ENCODE measurements at places on chromosomes 3 and 15. TPM values are rescaled to one million over a fixed set of nuclear protein-coding genes. Genes with fewer than 3 reads are reported as not detected.

DNA sequence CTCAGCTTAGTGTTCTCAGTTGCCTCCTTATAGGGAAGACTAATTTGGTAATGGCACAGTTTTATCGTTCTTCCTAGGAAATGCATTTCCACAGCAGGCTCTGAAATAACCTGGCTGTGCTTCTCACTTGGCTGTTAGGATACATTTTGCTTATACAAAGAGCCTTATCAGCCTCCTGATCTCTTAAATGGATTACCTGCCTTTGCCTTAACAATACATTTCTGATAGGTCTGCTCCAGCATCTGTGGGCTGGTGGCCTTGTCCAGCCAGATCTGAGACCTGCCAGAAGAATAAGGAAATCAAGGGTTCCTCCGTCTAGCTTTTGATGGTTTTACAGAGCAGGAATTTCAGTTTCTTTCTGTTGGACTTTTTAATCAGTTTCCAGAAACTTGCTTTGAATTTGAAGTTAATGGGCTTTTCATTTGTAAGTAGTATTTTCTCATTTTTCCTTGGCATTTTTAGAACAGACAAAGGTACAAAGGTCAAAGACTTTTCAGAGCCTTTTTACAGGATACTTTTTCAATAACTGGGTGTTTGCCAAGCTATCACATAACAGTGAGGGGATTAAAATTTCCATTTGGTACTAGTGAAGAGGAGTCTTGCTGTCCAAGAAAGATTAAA lies 116.3 kb downstream of the AKAP13 start:
- no peak overlapping the region for H3K4me3 ChIP-seq
- peaks cover 57% of the 10 kb centered on the region for H3K4me1 ChIP-seq
- no peaks in the 10 kb centered on the region for H3K27me3 ChIP-seq
- peak overlapping the region; percentile 50 for H3K27ac ChIP-seq
- no peaks in the 10 kb centered on the region for H3K36me3 ChIP-seq

DNA sequence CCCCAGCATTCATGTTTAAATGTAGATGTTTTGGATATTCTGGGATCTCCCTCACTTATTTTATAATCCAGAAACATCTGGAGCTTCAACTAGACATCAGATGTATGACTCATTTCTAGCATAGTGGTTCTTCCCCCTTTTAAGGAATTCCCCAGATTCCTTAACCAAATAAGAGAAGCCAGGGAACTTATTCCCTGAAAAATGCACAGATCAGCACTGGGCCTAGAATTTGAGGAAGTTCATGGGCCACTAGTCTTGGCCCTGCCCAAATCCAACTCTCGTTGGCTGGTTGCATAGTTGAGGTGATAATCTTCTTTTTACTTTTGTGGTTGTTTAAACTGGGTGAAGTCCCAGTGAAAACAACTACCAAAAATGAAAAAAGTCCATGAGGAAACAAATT lies 20.4 kb downstream of the RARRES1 start:
- H3K27ac ChIP-seq: no peak overlapping the region
- H3K36me3 ChIP-seq: peaks cover 31% of the 10 kb centered on the region
- no peaks in the 10 kb centered on the region for H3K27me3 ChIP-seq
- H3K4me3 ChIP-seq: no peak overlapping the region
- peaks cover 25% of the 10 kb centered on the region for H3K4me1 ChIP-seq
- no peak for DNase-seq

GRCh38 chr3:51673802-51674654 lies 3.0 kb downstream of the TEX264 start:
- no peak overlapping the region for H3K27ac ChIP-seq
- no peaks in the 10 kb centered on the region for H3K36me3 ChIP-seq
- no peak overlapping the region for H3K4me3 ChIP-seq
- no peaks in the 10 kb centered on the region for H3K27me3 ChIP-seq
- peaks cover 52% of the 10 kb centered on the region for H3K4me1 ChIP-seq
- no peak for DNase-seq

DNA sequence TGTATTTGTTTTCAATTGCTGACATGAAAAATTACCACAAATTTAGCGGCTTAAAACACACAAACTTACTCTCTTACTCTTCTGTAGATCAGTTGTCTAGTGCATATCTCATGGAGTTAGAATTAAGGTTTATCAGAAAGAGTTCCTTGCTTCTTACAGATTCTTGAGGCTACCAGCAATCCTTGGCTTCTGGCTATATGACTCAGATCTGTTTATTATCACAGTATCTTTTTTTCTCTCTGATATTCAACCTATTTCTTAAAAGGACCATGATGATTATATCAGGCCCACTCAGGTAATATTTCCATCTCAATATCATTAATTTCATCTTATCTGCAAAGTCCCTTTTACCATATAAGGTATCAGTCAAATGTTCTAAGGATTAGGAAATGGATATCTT lies 263.5 kb upstream of the BCHE start:
- H3K27ac ChIP-seq: no peak overlapping the region
- H3K27me3 ChIP-seq: no peaks in the 10 kb centered on the region
- H3K4me1 ChIP-seq: no peaks in the 10 kb centered on the region
- no peaks in the 10 kb centered on the region for H3K36me3 ChIP-seq
- DNase-seq: no peak

- H3K36me3 ChIP-seq: no peaks in the 10 kb centered on the region
- no peaks in the 10 kb centered on the region for H3K4me1 ChIP-seq
- H3K27me3 ChIP-seq: no peaks in the 10 kb centered on the region
- DNase-seq: no peak
- no peak overlapping the region for H3K4me3 ChIP-seq
- no peak overlapping the region for H3K27ac ChIP-seq
Measured at GRCh38 chr3:78496501-78496900, 1271.3 kb downstream of the ROBO1 start.

GMPS gene
- 35.3 TPM for total RNA-seq

NSUN3 gene
- 7.9 TPM for total RNA-seq

TTC21A gene
- 2.0 TPM for total RNA-seq
